ENCODE measurements at places on chromosomes 1 and 21.

- DNase-seq: no peak
Observed at GRCh38 chr21:33229099-33229783, 497 bp upstream of the IFNAR2 start.

GRCh38 chr1:148289647-148290046 is 137.6 kb upstream of the NBPF11 start:
- no peak for DNase-seq

GRCh38 chr1:227723474-227723873 is 11.6 kb downstream of the JMJD4 start:
- DNase-seq: no peak

DNA sequence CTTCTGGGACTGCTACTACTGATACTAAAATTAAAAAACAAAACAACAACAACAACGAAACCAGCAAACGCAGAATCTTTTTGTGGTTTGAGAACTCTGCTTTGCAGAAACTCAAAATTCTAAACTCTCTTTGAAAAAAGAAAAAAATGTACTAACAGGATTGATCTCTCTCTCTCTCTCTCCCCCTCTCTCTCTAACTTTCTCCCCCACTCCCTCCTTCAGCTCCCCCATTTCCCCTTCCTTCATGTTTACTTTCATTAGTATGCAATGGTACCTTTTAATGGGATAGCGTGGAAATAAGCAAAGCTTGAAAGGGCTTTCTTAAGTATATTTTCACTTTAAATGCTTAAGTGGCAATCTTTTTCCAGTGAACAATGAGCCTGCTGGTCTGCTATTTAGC is 562.6 kb upstream of the ADGRL2 start:
- no peak for DNase-seq

GRCh38 chr21:31873696-31874599 is 1.1 kb downstream of the HUNK start:
- no peak for DNase-seq

GRCh38 chr1:20371883-20372282 is 81.2 kb downstream of the VWA5B1 start:
- DNase-seq: no peak

DNA sequence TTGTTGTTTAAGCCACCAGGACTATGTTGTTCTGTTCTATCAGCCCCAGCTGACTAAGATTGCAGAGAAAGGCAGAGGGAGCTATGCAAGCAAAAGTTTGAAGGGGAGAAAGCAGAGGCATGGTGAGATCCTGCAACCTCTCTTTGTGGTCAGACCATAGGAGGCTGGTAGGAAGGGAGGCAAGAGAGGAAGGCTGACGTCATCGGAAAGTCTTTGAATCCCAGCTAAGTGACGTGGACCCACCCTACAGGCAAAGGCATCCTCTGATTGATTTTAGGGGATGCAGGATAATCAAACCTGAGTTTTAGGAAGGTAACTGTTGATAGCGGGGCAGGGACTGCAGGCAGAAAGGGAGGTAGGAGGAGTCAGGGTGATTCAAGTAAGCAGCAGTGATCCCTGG is 23.3 kb upstream of the TNNI1 start:
- DNase-seq: no peak

- DNase-seq: no peak
Observed at GRCh38 chr1:200028586-200029034, 1.1 kb downstream of the NR5A2 start.

DNA sequence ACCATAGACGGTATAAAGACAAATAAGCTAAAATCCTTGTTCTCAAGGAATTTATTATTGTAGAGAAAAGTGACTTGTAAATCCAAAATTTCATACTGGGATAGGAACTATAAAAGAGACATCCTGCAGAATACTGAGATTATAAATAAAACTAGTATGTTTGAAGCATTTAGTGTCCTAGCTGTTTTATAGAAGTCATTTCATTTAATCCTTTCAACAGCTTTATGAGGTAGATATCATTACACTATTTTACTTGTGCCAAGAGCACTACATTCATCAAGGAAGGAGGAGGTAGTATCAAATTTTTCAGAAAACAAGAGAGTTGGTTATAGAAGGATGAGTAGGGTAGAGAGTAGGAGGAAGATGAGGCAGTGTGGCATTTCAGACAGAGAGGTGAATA is 119.6 kb downstream of the ATF6 start:
- no peak for DNase-seq

DNA sequence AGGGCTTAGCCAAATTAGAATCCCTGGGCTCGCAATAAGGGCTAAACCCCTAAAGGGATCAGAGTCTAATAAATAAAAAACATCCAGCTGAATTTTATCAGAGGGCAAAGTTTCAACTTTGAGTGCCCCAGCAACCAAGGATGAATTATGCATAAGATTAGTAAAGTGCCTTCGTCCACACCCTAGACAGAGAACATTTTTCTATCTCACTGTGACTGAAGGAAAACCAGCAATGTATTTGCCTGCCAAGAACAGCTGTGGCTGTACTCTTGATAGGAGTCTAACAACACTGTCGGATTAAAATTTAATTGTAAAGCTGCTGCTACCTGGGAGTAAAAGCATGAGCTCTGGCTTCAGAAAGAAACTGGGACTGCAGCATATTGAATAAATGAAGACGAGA is 23.3 kb downstream of the WNT2B start:
- DNase-seq: no peak

- DNase-seq: no peak
Observed at GRCh38 chr1:9706178-9706577, 54.6 kb downstream of the PIK3CD start.

DNA sequence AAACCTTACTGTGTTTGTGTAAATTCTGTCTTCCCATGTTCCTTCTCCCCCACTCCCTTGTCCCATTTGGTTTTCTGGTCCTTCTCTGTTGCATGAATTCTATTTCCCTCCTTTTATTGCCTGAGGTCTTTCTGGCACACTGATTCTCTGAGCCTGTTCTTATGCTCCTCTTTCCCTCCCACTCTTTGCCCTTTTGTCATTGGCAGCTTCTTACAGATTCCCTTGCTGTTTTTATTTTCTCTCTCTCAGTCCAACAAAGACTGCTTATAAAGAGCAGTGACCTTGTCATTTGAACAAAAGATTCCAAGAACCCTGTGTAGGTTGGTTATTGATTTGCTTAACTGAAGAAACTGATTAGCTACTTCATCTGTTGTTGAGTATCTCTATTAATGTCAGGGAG is 49.7 kb downstream of the GPR52 start:
- no peak for DNase-seq

DNA sequence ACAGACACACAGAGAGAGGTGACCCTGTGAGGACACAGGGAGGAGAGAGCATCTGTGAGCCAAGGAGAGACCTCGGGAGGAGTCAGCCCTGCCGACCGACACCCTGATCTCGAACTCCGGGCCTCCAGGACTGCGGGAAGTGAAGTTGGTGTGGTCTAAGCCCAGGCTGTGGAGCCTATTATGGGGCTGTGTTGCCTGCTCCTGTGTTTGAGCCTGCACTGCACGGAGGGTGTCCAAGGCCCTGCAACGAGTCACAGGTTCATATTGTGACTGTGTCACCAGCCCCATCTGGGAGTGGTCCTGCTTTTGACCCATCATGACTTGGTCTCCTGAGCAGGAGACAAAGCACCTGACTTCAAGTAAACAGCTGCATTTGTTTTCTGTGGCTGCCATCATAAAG is 186.0 kb upstream of the AJAP1 start:
- DNase-seq: no peak

DNA sequence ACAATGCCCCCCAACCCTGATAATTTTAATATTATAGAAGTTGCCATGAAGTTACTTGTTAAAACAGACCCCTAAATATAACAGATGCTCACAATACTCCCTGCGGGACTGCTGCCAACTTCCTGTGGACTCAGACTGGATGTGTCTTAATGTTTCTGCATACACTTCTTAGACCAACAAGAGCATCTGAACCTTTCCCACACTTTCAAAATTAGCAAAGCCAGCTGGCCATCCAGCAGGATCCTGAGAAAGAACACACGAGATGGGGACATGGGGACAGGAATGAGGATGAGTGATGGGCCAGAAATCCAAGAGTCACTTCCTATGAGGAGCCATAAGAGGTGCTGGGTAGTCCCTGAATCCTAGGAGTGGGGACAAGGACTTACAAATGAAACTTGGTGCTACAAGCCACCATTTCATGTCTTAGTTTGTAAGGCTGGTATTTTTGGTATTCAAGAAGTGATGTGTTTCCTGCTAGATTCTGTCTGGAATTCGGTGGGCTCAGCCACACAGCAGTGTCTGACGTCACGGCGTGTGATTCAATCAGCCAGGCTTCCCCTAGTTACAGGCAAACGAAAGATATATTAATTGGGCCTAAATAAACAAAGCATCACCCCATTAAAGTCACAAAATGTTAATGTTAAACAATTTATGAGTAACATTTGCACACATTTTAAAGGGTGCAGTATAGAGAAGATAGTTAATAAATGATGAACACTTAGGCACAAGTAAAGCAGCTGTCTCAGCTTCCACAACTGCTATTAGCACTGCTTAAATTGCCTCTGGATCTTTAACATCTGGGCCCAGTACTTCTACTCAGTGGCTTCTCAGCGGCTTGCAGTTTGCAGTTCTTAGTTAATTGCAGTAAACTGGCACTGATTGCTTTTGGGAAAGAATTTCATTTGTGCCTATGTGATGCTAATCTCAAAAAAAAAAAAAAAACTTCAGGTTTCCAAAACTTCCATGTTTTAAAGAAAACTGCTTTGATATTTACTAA is 41.2 kb upstream of the RGS8 start:
- DNase-seq: no peak

GRCh38 chr1:93296555-93297154 is 49.1 kb upstream of the DR1 start:
- no peak for DNase-seq

- no peak for DNase-seq
Observed at GRCh38 chr1:87812871-87813577, 484.3 kb downstream of the LMO4 start.

GRCh38 chr1:232566093-232566492 is 63.8 kb downstream of the SIPA1L2 start:
- no peak for DNase-seq

GRCh38 chr1:164699815-164700491 is 141.0 kb downstream of the PBX1 start:
- no peak for DNase-seq

- DNase-seq: no peak
Observed at GRCh38 chr1:235941876-235942624, 75.3 kb upstream of the LYST start.

Data from H54 (cell line).